Astrocyte (in vitro differentiated cells and primary cell): ENCODE measurements at places on chromosomes 11 and 22.

DNA sequence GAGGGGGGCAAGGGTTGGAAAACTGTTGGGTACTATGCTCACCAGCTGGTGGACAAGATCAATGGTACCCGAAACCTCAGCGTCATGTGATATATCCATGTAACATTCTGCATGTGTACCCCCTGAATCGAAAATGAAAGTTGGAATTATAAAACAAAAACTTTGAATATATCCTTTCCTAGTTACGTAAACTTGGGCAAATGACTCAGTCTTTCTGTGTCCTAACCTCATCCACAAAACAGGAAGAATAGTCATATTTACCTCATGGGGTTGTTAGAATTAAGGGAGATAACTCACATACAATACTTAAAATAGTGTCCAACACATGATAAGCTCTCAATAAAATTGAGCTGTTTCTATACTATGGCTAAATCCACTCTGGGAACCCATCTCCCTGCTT is 620.1 kb upstream of the KIRREL3 start:
- peak; percentile 33 for DNase-seq

DNA sequence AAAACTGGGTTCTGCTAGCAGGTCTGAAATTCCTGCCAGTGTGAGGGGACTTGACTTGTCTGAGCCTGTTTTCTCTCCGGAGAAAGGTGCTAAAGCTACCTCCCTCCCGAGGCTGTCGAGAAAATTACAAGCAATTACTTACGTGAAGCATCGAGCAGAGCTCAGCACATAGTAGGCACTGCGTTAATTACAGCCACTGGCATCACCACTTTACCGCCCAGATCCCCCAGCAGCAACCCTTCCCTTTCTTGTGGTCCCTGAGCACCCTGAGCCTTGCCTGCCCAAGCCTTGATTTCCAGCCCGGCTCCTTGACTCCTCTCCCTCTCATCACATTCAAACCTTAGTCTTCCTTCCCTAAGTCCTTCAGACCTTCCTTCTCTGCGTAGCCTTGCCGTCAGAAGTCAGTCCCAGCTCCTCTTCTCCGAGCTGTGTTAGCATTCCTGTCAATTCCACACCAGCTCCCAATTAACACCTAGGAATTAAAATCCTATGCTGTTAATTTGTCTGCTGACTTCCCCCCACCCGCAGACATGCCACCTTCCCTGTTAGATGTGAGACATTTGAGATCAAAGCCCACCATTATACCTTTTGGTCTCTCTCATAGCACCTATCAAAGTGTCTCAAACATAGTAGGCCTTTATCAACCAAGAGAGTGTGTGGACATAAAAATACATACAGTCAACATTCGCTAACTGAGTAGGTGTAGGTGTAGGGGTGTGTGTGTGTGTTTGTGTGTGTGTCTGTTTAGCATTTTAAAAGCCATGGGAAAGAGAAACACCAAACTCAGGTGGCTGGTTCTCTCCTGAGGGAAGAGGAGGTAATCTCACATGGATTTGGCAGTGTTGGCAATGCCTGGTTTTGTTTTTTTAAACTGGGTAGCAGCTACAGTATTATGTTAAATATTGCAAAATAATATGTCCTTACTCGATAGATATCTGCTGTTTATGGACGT is 2.8 kb upstream of the KCNJ5 start:
- no peak for DNase-seq

- no peak for DNase-seq
Observed at GRCh38 chr11:57357856-57358255, 19.7 kb downstream of the P2RX3 start.

DNA sequence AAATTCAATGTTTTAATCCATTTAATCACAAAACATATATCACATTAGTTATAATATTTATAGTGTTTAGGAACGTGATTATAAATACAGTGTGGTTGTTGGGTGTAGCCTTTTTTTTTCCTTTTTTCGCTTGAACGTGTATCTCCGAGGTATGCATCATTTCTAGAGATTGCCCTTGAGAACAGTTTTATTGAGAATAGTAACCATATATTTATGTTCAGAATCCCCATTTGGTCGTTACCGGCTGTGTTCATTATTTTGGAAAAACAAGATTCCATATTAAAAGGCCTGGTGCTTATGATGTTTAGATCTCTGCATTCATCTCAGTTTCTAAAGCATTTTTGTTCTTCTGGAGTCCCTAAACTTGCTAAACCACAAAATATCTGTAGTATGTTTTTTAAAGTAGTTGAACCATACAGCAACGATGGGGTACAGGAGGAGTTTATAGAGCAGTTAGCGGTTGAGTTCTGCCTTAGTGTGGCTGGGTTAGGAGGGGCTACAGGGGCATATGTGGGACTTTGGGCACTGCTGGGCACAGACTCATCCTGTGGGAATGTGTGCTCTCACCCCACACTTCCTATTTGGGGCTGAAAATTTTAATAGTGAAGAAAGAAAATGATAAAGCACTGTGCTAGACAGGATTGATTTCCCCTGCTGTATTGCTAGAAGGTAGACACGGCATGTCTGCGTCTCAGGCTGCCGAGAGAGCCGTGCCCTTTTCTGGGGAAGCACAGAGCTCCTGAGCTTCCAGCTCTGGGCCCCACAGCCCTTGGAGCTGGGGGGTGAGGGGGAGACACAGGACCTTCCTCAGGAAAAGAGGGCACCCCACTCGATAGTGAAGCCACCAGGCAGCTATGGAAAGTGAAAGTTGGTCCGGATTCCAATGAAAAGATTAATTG is 81.5 kb upstream of the PPARA start:
- peak; percentile 84 for DNase-seq

DNA sequence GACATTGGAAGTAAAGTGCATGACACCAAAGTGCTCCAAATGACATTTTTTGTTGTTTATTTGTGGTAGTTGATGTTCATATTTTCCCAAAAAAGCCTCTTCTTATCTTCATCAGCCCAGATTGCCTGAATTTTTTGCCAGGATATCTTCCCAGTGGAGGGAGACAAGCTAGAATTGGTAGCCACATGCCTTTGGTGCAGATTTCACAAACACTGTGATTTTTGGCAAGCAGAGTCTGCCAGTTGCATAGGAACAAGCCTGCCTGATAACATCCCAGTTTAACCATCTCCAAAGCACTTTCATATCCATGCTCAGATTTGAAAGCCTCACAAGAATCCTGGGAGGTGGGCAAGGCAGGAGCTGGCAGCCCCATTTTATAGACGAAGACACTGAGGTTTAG is 102.3 kb upstream of the SYT13 start:
- no peak for DNase-seq
